HCEC 1CT (cell line): ENCODE measurements at places on chromosomes 1 and 21.

DNA sequence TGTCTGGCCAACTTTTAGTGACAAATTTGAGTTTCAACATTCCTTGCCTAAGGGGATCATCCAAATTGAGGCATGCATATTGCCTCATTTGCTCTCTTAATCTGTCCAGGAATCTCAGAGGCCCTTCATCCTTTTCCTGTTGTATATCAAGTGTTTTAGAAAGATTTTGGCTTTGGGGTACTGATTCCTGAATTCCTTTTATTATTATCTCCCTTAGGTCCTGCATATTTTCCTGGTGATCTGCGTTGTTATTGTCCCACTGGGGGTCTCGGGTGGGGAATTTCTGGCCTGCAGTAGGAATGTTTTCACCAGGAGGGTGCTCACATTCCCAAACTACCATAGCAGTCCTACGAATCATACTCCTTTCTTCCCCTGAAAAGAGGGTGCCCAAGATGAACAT lies 4.4 kb upstream of the AADACL3 start:
- DNase-seq, result no peak

DNA sequence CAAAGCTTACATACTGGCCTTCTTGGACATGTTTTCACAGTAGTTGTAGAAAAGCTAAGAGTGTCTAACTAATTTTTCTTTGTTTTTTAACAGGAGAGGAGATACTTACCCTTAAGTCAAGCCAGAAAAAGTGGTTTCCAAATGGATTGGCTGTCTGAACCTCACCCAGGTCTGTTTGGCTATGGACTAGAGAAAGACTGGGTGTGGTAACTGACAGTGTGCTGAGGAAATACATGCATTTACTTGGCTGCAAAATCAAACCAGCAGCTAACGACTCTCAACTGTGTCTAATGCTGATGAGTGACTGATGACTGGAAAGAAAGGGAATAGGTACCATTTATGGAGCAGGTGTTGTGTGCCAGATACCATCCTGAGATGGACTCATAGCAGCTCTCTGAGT lies 91.1 kb downstream of the MTR start:
- DNase-seq, result no peak

GRCh38 chr1:105101261-105101660 lies 1351.6 kb downstream of the AMY1C start:
- DNase-seq, result no peak

GRCh38 chr1:185244015-185244747 lies 72.9 kb downstream of the IVNS1ABP start:
- DNase-seq, result peak; percentile 85

DNA sequence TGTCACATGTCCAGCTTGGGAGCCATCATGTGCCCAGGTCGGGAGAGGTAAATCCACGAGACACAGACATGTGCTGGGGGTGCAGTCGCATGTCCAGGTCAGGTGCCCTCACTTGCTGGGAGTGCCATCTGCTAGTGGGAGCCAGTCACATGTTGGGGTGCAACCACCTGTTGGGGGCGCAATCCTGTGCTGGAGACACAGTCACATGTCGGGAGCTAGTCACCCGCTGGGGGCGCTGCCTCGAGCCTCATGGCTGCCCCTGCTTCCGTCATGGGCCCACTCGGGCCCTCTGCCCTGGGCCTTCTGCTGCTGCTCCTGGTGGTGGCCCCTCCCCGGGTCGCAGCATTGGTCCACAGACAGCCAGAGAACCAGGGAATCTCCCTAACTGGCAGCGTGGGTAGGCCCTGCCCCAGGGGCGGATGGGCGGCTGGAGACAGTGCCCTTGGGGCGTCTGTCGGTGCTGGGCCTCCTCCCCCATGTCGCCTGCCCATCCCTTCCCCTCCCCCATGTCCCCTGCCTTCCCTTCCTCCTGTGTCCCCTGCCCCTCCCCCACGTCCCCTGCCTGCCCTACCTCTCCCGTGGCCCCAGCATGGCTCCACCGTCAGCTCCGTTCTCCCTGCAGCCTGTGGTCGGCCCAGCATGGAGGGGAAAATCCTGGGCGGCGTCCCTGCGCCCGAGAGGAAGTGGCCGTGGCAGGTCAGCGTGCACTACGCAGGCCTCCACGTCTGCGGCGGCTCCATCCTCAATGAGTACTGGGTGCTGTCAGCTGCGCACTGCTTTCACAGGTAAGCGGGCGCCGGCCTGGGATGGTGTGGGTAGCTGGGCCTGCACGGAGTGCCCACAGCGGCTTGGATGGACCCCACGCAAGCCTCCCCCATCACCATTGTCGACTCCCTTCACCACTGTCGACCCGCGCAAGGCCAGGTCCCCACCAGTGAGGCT lies at the start of gene PRSS38:
PRSS38 (plus strand) TSS at position 208 of the 942 bp plus-strand sequence; CDS start at position 250, 42 bp downstream.
- no peak for DNase-seq

- DNase-seq, result no peak
Observed at GRCh38 chr1:154956544-154956941, 644 bp upstream of the PBXIP1 start.

DNA sequence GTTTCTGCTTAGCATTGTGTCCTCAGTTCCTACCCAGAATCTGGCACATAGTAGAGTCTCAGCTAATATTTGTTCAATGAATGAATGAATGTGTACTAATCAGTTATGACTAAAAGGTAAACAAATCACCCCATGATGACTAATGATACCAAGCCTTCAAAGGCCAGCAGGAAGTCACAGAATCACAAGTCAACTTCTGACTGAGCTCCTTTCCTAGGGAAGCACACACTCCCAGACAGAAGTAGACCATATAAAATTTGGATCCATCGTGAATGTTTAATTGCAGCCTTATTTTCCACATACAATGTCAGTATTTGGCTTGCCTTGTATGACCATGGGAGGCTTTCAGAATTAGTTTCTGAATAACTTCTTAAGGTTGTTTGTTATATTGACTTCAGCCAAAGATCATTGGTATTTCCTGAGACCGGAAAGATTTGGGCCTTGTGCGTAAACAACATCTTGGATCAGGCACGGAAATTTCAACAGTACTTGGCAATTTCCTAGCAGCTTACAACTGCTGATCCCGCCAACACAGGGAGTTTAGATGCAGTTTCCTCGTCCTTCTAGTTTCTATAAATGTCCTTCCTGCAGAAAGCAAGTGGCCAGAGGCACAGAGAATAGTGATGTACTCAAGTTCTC lies 185.9 kb upstream of the ATP1B1 start:
- DNase-seq, result peak; percentile 78

- DNase-seq, result no peak
Observed at GRCh38 chr1:34681480-34682451, 73.1 kb upstream of the GJB5 start.

- DNase-seq, result peak; percentile 65
Observed at GRCh38 chr1:113140588-113141446, 67.8 kb downstream of the LRIG2 start.

DNA sequence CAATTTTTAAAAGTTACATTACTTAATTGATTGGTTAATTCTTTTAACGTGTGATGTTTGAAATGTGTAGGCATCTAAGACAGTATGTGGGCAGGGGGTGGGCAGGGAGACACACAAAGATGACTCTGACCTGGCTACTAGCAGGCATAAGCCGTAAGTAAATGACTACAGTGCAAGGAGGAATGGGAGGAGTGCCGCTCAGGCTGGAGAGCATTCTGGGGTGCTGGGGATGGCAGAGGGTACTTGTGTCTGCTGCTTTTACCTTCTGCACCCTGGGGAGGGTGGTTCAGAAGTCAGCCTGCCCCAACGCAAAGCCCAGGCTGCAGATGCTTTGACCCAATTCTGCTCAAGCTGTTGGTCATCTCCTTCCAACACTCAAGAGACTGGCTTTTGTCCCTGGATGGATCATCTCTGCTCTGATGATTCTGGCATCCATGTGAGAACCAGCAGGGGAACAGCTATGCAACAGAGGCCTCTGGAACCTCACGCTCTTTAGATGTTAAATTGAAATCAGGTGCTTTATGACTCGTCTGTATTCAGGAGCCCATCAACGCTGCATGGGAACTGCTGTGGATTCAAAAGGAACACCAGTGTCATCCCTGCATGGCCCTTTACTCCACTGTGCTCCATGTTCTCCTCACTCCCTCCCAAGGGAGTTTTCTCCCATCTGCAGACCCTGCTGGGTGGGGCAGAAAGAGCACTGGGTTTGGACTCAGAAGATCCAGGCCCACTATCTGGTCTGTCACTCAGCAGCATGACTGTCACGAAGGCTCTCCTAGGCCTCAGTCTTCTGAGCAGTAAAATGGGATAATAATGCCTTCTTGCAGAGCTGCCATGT lies 78.8 kb downstream of the FAM78B start:
- DNase-seq, result no peak

DNA sequence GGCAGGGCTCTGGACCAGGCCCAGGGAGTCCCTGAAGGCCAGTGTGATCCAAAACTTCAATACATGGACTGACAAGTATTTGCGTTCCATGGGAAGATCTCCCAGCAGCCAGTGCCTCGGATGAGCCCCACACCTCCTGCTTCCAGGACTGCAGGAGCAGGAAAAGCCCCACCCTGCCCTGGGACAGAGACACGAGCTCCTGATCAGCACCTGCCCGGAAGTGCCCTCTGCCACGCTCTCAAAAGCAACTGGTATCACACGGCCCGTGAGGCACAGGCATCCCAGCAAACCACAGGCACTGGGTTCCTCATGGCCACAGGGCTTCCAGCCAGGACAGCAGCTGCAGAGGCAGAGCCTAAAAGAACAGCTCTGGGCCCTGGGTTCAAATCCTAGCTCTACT lies 48.6 kb downstream of the ACOT7 start:
- no peak for DNase-seq

GRCh38 chr1:86370601-86371022 lies 25.5 kb downstream of the ODF2L start:
- peak; percentile 7 for DNase-seq

DNA sequence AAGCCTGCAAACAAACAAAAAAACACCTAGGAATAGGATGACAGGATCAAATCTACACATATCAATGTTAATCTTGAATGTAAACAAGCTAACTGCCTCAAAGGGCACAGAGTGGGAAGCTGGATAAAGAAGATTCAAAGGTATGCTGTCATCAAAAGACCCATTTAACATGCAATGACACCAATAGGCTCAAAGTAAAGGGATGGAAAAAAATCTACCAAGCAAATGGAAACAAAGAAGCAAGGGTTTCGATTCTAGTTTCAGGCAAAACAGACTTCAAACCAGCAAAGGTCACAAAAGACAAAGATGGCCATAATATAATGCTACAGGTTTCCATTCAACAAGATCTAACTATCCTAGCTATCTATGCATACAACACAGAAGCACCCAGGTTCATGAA lies 16.2 kb upstream of the OR2T10 start:
- DNase-seq, result no peak

DNA sequence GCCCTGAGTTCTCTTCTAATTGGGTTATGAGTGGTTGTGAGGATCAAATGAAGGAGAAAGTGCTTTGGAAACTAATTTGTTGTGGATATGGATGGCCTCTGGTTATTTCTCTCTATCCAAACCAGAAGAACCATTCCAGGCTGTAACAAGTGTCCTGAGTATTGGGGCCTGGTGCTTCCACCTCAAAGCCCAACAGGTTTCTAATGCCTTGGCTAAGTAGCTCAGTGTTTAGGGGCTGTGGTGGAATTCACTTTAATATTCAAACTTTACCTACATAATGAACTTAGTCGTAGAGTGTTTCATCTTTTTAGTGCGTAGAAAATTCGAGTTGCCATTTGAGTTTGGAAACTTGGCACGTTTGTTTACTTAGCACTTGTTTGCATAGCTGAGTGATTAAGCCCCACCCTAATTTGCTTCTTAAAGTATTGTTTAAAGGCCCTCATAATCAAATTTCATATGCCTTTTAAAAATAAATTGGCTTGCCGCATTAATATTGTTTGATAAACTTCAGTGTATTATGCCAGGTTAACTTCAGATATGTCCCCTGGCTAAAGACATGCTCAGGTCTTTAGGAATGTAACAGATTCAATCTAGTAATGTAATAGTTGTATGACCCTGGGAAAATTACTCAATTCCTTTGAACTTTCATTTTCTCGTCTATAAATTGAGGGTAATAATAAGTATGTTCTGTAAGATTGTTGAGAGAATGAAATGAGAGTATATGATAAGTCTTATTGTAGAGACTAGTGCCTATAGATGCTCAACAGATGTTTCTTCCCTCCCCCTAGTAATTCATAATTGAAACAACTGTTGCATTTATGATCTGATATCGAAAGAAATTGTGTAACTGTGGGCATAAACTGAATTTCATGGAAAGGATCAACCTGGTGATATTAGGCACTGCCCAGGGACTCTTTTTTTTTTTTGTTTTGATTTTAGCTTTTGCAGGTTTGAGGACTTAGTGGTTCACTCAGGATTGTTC lies 1.6 kb downstream of the AGO4 start:
- no peak for DNase-seq

GRCh38 chr1:206002871-206003801 lies at the start of gene RAB7B:
RAB7B (minus strand) TSS chr1:206003395; CDS start chr1:205994135, 9,260 bp downstream.
- DNase-seq, result peak; percentile 56

DNA sequence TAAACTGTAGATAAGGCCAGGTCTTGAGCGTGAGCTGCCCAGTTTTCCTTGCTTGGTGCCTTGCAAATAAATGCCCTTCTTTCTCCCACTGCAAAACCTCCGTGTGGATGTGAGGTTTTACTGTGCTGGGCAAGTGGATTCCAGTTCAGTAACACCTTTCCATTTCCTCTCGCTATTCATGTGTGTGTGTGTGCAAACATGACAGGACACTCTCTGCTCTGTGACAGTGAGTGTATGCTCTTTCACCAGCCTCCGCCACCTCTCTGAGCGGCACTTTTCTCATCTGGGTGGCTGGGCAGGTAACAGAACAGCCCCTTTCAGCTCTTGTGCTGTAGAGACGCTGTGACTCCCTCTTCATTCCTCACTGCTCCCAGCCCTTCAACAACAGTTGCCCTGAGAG lies 23.9 kb downstream of the CNIH3 start:
- DNase-seq, result no peak

- DNase-seq, result no peak
Observed at GRCh38 chr1:158148468-158148867, 32.2 kb upstream of the CD1D start.

GRCh38 chr1:53062708-53063591 lies 937 bp downstream of the PODN start:
- DNase-seq, result no peak

- no peak for DNase-seq
Observed at GRCh38 chr1:155942578-155943141, 1.2 kb downstream of the RXFP4 start.

DNA sequence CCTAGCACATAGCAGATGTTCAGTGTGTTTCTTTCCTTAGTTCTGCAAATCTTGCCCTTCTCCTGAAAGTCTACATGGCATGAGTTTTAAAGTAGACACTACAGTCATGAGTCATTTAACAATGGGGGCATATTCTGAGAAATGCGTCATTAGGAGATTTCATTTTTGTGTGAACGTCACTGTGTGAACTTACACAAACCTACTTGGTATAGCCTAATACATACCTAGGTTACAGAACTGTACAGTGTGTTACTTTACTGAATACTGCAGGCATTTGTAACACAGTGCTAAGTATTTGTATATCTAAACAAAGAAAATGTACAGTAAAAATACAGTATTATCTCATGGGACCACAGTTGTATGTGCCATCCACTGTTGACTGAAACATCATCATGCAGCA lies 10.0 kb downstream of the TTF2 start:
- DNase-seq, result no peak
